ENCODE measurements at places on chromosomes 3 and 15.

GRCh38 chr15:94258246-94258645 is 26.9 kb downstream of the MCTP2 start:
- peak; percentile 41 for DNase-seq

- DNase-seq = no peak
Measured at GRCh38 chr3:151787626-151788025, 26.3 kb upstream of the AADAC start.

GRCh38 chr15:91227766-91228165 is 127.7 kb downstream of the SV2B start:
- DNase-seq = no peak

DNA sequence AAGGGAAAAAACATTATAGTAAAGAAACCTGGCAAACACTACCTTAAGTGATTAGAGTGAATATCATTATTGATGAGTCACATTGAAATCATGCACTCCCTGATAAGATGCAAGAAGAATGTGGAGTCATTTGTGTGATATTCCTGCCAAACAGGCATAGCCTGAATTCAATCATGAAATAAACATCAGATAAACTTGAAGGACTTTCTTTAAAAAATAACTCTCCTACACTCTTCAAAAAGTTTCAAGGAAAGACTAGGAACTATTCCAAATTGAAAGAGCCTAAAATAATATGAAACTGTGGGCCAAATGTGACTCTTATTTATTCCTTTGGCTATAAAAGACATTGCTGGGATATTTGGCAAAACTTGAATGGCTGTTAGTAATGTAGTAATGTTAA is 625.7 kb upstream of the LMCD1 start:
- no peak for DNase-seq

DNA sequence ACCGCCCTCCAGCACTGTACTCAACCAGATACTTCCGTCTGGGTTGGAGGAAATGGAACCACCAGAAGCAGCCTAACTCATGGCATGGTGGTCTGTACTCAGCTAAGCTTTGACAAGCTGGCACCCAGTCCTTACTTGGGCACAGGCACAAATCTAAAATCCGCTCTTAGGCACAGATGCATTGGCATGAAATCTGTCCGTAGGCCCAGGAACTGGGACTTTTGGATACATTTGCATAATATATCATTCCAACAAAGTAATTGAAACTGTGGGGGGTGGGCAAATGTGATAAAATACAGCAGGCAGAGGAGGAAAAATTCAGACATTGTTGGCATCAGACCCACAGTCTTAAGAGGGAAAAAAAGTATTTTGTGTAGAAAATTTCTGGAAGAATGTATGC is 75.4 kb downstream of the C3orf85 start:
- no peak for DNase-seq

GRCh38 chr15:39870537-39870936 is 49.5 kb downstream of the GPR176 start:
- no peak for DNase-seq

GRCh38 chr3:110454066-110454465 is 617.5 kb upstream of the NECTIN3 start:
- no peak for DNase-seq

GRCh38 chr3:56342475-56342874 is 125.8 kb downstream of the ERC2 start:
- DNase-seq = no peak

GRCh38 chr15:38708672-38709180 is 144.1 kb upstream of the RASGRP1 start:
- DNase-seq = no peak

DNA sequence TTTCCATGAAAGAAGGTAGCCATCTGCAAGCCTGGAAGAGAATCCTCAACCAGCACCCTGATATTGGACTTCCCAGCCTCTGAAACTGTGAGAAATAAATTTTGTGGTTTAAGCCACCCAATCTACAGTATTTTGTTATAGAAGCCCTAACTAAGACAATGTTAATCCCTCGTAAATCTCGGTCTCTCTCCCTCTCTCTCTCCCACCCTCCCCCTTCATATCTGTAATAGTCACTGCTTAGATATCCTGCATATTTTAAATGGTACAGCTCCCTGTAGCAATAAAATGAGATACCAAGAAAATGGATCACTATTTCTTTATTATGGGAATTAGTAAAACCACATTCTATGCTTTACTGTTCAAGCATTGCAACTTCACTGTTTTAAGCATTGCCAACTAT is 21.0 kb upstream of the FAM174B start:
- DNase-seq = no peak

DNA sequence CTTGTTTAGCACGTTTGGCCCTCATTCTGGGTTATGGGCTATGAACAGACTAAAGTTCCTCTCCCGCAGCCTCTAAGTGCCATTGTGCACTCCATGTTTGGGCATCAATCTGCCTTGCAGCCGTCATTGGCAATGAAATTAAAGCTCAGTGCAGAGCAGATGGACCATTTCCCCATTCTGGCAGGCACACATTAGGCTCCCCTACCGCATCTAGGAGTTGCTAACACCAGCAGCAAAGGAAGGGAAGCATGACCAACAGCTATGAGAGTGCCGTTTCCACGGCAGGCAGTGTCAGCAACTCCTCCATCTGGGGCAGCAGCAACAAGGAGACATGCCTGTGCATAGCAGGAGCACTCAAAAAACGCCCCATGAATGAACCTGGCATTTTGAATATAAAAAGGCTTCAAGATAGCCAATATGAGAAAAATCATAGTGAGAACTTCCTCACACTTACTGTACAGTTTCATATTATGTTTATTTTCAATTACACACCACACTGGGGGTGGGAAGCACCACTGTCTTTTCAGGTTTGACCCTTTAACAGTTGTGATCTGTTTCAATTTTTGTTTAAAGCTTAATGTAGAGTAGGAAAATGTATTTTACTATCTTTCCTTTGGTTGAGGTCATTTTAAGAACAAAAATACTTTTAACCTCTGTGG is 218.7 kb downstream of the KCNMB2 start:
- DNase-seq = peak; percentile 36

DNA sequence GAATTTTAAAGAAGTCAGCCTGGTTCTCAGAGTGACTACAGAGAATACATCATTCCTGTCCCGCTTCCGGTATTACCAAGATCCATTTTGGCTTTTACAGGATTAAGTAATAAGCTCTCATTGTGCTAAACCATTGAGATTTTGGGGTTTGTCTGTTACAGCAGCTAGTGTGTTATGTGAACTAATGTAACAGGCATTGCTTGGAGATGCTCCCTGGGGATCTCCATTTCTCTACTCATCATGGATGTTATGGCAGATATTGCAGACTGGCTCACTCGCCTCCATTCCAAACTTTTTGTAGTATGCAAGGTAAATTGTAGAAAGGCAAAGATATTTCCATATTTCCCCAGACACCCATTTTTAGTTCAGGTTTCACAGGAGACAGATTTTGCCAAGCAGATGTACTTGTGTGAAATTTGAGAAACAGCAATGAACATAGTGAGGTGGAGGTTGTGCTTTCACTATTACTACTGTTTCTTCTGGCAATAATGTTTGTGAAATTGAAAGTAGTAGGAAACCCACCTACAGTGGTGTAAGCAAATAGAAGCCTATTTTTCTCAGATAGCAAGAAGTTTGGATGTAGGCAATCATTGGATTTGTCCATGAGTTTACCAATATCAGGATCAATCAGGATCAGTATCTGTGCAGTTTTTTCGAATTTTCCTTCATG is 177.1 kb upstream of the GALNT15 start:
- DNase-seq = peak; percentile 18

GRCh38 chr15:71114887-71115566 is at the start of gene THSD4:
THSD4 (plus strand) TSS chr15:71115471.
- DNase-seq = peak; percentile 77

- no peak for DNase-seq
Measured at GRCh38 chr3:59310736-59311135, 260.9 kb upstream of the CFAP20DC start.

GRCh38 chr15:27570746-27571145 is 528.4 kb downstream of the OCA2 start:
- DNase-seq = no peak

DNA sequence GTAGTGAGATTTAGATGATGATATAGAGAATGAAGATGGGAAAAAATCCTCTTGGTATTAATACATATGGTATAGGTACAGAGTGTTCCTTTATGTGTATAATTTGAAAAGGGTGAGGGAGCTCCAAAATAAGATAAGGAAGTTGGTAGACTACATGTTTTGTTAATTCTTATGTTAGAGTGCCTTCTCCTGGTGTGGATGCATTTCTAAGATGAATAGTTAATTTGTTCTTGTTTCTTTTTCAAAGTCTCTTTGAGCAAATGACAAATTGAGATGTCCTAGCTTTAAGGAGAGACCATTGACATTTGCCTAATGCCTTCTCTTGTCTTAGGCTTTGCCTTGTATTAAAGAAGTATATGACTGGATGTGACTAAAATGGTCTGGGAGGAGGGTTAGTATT is 34.1 kb downstream of the AKAP13 start:
- no peak for DNase-seq

DNA sequence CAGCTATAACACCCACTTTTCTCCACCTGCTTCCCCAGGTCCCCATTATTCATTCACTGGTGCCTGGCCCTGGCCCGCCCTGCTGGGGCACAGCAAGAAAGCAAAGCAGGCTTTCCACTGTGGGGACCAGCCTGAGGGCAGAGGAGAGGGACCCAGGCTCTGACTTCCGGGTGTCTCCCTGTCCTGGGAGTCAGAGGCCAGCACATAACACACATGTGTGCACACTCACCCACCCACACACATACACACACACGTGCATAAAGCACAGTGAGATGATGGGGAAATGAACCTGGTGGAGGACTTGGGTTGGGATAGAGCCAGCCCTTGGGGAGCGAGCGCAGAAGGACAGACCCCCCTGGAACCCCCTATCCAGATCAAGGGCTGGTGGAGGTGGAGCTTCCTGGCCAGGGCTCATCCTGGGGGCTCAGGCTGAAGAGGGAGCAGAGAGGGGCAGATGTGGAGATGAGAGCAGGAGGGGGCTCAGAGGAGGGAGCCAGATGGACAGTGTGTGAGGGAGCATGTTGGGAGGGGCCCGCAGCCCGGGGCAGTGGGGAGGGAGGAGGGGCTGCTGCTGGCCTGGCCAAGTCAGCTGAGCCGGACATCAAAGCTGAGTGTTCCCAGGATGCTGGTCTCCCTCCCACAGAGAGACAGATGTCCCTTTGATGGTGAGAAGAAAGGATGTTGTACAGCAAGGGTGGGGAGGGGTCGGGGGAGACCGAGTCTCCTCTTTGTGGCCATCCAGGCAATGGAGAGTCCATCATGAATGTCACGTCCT is 78.2 kb downstream of the LINGO1 start:
- DNase-seq = no peak

GRCh38 chr15:25780479-25781255 is 82.5 kb downstream of the ATP10A start:
- DNase-seq = no peak

DNA sequence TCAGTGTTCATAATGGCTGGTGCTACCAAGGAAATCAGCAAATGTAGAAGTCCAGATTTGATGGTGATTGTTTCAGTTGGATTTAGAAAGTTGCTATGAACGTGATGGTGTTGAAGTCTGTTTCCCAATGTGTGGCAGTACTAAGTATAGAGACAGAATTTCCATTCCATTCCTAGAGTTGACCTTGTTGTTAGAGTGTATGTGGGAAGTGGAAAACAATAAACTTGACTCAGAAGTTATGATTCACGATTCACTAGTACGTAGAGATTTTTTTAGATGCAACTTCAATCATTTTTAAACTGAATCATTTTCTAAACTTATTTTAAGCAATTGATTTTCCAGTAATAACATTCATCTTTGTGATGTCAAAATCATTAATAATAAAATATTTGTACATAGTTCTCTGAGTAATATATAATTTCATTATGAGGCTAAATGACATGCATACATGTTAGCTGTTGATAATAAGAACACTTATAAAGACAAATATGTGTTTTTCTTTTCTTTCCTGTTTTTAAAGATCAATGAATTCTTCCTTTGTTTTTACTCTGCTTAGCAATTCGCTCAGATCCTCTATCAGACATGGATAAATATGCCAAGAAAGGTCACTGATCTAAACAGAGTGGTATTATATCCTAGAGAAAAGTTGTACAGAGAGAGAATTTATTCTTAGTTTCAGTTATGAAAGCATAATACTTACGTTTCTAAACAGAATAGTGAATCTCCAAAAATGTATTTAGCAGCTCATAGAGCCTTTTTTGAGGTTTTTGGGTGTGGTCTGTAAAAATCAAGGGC is 108.8 kb upstream of the GPR149 start:
- DNase-seq = no peak

DNA sequence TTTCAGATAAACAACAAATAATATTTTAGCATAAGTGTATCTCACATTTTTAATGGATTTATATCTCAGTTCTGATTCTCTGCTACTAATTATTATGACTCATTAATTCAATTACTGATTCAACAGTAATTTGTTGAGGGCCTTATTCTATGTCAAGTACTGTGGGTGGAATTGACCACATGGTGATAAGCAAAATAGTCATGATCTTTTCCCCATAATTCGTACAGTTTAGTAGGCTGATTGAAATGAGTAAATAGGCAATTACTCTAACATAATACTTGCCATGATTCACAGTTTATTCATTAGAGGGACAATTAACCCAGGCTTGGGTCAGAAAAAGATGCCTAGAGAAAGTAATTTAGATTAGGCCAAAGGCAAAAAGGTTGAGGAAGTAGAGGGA is 60.9 kb upstream of the SLC4A7 start:
- no peak for DNase-seq

DNA sequence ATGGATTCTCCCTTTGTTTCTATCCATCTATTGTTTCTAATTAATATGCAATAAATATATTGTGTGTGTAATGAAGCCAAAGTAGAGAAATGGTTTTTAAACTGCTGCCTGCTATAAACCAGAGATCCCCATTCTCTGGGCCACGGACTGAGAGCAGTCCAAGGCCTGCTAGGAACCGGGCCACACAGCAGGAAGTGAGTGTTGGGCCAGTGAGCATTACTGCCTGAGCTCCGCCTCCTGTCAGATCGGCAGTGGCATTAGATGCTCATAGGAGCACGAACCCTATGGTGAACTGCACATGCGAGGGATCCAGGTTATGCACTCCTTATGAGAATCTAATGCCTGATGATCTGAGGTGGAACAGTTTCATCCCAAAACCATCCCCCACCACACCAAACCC is 85.2 kb upstream of the POMGNT2 start:
- no peak for DNase-seq

DNA sequence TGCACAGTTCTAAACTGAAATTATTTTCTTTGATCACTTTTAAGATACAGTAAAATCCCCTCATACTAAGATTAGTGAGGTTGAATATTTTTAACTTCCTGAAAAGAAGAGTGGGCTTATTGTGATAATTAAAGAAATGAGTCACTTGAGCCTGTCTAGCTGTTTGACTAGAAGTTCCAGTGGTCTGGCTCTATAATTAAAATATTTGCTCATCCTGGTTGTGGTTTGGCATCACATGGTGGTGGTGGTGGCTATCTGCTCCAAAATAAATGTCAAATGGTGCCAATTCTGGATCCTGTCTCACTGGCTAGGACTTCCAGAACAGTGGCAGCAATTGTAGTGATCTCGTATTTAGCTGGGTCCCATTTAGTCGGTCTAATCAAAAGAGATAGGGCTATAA is 8.6 kb upstream of the TEX9 start:
- DNase-seq = peak; percentile 57

- DNase-seq = no peak
Measured at GRCh38 chr15:80179025-80179759, 26.4 kb downstream of the FAH start.
